Right forelimb (tissue), 1 donor: ENCODE measurements at places on chromosomes 3 and 15.

- DNase-seq, result no peak
Measured at GRCh38 chr3:165254812-165255211, 58.6 kb upstream of the SLITRK3 start.

DNA sequence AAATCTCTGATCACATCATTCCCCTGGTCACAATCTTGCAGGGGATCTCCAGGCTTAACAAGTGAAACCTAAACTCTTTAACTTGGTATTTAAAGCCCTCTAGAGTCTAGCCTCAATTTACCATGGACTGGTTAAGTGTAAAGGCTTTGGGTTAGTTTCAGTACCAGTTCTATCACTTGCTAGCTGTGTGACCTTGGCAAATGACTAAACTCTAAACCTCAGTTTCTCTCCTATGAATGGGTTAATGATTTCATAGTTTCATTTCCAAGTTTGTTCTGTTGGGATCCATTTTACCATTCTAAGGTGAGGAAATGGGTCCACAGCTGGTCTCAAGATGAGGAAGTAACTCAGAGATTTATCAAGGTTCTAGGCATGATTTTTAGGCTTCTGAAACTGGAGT, 38.8 kb upstream of the TIMP4 start:
- DNase-seq, result no peak

DNA sequence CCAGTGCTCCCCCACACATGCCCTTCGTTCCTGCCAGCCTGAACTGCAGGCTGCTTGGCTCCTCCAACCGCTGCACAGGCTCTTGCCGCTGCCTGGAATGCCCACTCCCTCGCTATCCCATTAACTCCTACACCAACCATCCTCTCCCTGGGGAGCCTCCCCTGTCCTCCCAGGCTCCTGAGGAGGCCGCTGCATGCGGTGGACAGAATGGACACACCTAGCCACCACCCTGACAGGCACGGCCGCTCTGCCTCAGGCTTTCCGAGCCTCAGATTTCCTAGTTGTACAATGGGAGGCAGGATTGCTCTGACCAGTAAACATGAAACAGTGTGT, 2.3 kb downstream of the PLXNB1 start:
- DNase-seq, result no peak

GRCh38 chr15:84681831-84682230, 23.8 kb upstream of the NMB start:
- no peak for DNase-seq

DNA sequence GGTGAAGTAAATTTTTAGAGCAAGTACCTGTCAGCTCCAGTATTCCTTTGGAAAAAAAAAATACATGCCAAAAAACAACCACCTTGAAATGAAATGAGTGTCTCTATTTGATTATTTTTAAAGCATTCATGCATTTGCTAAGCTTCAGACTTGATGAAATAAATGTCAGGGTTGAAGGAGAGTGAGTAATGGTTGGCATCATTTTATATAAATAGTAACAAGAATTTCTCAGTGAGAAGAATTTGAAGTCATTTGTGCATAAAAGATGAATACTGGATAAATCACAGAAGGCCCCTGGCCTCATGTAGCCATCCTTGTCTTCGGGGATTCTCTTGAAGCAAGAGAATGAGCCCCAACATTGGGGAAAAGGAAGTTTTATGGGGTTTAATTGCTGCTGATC, 318.4 kb downstream of the LPP start:
- no peak for DNase-seq

GRCh38 chr3:64440498-64440897, 215.2 kb upstream of the PRICKLE2 start:
- no peak for DNase-seq

DNA sequence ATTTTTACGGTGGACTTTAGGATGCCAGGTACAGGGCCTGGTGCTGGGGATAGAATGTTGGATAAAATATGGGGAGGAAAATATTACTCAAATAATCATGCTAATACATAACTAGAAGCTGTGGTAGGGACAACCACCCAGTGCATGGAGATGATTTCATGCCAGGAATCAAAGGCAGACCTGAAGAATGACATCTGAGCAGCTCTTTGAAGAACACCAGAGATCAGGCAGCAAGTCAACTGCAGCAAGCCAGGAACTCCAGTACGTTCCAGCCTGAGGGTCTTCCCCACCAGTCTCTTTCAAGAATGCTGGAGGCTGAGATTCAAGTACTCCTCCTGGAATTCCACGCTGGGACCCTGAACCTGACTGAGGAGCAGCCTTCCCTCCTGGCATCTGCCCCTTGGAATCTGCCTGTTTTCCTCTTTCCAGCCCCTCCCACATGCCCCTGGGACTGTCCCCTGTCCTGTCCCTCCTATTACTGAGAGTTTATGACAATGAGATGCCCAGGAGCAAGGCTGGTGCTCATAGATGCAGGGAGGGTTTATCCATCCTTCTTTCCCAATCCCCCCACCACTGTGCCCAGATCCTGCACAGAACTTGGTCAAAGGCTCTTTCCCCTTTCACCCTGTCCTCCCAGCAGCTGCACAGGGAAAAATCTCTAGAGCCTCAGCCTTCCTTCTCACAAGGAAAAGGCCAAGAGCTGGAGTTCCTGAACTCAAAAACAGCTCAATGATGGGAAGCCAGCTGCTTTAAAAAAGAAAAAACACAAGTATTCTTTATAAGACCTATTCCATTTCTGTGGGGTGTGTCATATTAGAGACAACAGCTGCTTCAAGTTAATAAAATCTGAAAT, 68.0 kb downstream of the PDZRN3 start:
- DNase-seq, result peak; percentile 63
